ENCODE measurements at places on chromosomes 3 and 15.
A peak's percentile ranks its signal among the peaks of the same experiment; 100 is the strongest.

- peak; percentile 16 for DNase-seq
Observed at GRCh38 chr3:12897381-12898289, 56.3 kb upstream of the RPL32 start.

DNA sequence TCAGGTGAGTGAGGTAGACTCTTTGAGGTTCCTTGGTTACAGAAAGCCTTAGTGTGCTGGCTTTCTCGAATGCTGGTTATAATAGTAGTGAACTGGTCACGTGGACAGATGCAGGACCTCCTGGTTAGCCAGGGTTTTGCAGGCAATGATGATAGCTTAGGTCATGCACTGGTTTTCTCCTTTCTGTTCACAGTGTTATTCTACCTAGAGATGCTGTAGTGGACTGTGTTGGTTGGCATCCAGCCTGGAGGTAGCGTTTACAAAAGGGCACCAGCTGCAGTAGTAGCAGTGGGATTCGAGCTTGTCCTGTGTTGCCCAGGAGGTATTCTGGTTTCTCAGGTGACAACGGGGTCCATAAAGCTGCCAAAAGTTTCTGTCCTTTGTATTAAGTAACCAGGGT, 27.0 kb downstream of the PCCB start:
- DNase-seq: no peak

DNA sequence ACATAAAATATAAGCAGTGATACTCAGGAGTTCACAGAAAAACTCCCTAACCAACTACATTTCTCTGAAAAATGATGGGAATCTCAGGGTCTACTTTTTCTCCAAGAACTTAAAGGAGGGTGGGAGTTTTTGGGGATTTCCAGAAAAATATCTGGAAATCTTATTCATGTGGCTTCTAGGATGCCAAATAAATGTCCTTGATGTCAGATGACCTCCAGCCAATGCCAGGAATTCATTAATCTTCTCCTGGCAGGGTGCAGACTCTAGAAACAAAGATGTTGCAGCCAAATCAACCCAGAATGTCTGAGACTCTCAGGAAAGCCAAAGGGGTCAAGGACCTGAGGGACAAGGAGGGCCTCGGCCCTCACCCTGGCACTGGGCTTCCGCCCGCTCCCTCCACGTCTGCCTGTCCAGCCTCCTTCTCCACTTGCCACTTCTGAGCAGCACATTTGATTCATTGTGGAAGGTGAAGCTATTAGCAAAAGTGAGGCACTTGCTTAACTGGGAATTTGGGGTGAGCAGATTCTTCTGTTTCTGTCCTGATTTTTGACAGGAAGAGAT, 61.9 kb upstream of the HEG1 start:
- no peak for DNase-seq

DNA sequence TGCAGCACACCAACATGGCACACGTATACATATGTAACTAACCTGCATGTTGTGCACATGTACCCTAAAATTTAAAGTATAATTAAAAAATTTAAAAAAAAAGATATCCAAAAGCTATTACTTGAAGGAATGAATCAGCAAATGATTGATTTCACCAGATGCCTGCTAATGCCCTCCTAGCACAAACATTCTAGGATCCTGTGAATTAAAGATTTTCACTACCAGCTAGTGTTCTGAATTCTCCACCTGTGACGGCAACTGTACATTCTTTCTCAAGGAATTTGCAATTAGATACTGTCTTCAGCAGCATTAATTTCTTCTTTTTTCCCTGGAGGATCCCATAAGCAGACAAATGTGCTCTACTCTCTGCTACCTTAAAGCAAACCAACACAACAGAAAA, 694.9 kb downstream of the NTRK3 start:
- no peak for DNase-seq

DNA sequence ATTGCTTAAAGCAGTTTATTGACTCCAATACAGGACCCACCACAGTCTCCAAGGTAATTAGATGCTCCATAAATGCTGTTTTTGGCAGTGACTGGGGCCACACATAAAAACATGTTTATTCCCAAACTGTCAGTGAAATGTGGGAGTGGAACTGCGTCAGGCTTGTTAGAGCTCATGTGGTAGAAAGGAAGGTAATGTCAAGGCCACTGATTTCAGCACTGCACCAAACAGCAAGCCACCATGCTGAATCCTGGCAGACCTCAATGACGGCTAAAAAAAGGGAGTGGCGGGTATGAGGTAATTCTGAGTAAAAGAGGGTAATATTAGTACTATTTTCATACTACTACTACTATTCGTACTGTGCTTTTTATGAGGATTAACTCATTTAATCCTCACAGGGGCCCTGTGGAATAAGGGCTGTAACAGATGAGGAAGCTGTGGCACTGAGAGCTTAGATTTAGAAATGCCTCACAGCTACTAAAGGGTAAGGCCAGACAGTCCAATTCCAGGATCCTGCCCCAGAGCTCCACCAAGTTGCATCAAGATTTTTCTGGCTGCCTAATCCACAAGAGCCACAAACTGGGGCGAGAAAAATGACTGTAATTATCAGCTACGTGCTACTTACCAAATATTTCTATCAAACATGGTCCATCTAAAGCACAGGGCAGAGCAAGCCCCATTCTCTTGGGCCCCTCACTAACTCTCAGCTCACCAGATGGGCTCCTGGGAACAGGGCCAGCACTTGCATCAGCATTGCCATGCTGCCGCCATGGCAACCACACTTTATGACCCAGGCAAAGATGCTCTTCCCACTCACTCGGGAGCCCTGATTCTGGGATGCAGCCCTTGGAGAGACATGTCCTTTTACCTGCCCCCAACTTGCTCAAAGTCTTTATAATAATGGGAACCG, 83.6 kb upstream of the SPATA12 start:
- no peak for DNase-seq

GRCh38 chr3:165859061-165859460, 21.8 kb upstream of the BCHE start:
- DNase-seq: no peak

DNA sequence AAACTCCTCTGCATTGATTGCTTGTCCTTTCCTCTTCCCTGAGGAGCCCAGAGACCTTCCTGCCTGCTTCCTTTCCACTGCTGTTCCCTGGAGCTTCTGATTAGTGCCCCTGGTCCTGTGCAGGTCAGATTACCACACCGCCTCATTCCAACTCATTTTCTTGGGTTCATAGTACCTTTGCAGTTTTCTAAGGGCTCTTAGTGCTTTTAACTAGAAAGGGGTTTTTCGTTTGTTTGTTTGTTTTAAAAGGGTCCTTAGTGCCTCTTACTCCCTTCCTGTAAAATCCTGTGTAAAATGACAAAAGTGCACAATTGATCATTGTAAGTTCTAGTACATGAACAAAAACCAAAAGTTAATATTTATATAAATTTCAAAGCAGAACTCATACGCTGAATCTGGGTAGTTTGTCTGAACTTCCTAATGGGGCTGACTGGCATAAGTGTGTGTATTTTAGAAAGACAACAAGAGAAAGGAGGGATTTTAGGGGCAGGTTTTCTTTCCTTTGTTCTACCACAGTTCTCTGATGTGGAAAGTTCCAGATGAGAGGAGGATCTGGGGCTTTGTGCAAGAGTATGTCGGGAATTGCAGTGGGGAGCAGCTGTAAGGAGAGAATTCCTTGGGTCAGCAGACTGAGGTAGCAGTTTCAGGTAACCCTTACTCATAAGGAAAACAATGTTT, 30.6 kb downstream of the SNRK start:
- DNase-seq: no peak

DNA sequence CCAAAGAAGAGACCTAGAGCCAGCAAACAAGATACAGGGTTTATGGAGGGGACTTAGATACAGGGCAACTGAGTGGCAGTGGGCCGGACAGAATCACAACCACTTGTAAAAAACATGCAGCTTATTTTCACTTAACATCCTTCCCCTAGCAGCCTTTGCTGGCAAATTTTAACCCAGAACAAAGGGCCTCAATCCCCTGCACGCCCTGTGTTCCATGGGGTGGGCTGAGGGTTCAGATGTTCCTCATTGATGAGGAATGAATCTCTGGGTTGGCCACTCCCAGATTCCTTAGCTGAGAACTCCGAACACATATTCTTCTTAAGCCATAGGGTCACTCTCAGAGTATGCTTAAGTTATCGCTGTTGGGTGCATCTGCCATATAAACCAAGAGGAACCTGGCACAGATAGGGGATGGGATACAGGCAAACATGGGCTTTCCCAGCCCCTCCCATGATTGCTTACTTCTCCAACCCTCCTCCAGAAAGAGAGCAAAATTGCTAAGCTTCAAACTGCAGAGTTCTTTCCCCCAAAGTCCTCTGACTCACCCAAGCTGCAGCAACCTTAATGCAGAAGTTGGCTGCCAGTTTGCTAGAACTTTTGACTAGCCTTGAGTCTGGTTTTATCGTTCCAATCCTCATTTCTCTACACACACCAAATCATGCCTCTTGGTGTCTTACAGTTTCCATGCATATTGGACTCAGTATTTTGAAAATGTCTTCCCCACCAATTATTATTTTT, 146.9 kb downstream of the CD47 start:
- no peak for DNase-seq

DNA sequence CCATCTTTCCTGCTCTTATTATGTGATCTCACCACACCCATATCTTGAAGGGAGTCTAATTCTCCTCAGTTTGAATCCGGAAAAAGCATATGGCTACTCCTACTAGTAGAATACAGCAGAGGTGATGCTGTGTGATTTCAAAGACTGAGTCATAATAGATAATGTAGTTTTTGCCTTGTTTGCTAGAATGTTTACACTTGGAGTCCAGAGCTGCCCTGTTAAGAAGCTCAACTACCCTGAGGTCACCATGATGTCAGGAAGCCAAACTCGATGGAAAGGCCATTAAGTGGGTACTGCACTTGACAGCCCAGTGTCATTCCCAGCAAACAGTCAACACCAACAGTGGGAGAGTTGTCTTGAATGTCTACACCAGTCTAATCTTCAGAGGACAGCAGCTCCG, 56.9 kb downstream of the CD200R1L start:
- no peak for DNase-seq

DNA sequence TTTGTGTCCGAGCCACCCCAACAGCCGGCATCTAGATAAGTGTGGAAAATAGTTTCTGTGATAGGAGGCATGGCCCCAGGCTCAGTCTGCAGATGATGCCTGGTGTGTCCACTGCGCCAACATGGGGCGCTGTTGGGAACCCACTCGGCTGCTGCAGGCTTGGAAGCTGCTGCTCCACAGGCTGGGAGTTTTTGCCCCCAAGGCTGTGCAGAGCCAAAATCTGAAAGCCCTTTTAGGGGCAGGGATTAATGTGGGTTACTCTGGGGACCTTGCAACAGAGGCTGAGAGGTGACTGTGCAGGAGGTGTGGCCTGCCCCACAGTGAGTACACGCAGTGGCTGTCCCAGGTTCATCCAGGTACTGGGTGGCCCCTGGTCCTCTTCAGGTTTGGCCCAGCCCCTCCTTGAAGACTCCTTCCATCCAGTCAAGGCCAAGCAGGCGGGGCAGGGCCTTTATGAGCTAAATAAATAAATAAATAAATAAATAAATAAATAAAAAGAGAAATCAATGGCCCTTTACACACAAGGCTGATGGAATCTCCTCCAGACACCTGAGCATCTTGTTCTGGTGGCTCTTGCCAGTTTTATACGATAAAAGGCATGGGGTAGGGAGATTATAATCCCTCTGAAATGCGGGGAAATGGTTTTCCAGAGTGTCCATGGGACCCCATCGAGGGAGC, 73.8 kb downstream of the AAGAB start:
- DNase-seq: no peak

GRCh38 chr3:132290833-132291232, 26.4 kb upstream of the ACP3 start:
- DNase-seq: no peak

GRCh38 chr3:31974471-31974870, 6.6 kb downstream of the OSBPL10 start:
- no peak for DNase-seq

DNA sequence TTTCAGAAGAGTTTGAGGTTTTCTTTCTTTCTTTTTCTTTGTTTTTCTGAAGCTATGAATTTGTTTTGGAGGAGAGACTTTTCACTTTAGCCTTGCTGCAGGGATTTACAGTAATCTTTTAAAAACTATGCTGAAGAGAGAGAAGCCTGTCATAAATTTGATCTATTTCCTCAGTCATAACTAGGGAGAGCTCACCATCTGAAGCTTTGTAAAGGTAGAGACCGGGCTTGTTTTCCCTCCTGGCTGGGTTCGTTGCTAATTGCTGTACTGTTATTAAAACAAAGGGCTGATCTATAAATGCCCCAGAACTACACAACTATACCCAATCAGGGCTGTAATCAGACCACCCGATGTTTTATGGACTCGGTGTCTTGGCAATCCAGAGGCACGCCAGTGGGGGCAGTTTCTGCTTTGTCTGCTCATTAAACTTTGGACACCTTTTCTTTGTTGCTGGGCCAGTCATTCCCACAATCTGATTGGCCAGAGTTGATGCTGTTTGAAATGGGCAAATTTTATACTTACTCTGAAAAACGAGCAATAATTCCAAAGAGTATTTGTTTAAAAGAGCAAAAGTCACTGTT, 164.3 kb downstream of the CACNA1D start:
- DNase-seq: no peak

- peak; percentile 82 for DNase-seq
Observed at GRCh38 chr15:20356444-20356910, 185.1 kb downstream of the GOLGA6L6 start.

DNA sequence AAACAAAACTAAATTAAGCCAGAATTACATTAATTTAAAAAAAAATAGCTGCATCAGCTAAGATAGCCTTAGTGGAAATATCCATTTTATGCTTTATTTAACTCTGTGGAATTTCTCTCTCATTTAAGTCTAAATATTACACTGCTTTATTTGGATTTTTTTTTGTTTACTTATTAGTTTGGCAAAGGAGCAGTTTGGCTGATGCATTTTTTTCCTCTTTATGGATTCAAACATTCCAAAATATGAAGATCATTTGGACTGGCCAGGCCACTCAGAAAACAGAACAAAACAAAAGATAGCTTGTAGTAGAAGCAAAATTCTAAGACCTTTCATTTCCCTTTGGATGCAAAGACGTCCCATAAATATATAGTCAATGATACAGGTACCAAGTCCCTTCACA, 707.3 kb upstream of the UBE2E2 start:
- no peak for DNase-seq

- no peak for DNase-seq
Observed at GRCh38 chr15:45094358-45094730, 19.6 kb downstream of the DUOX2 start.

DNA sequence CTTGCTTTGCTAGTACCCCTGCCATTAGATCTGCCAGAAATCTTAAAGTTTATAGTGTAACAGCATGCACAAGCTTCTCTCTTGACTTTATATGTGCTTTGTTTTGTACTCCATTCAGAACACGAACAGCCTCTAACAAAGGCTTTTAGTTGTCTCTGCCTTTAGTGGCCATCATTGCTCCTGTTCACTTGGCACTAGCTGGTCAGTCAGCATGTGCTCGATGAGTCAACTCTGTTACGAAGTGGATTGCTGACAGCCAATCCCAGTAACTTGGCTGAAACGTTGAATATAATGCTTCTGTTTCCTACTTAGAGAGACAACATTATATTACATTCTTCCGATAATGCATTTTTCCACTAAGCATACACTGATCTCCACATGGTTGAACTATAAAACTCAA, 349.2 kb downstream of the NAALADL2 start:
- no peak for DNase-seq

GRCh38 chr3:112448939-112449338, 50.3 kb downstream of the BTLA start:
- no peak for DNase-seq

- no peak for DNase-seq
Observed at GRCh38 chr3:64763980-64764379, 76.2 kb upstream of the ADAMTS9 start.

GRCh38 chr3:102360183-102360860, 74.5 kb upstream of the ZPLD1 start:
- no peak for DNase-seq

GRCh38 chr3:119555309-119555735, 4.1 kb downstream of the CD80 start:
- DNase-seq: no peak

GRCh38 chr3:16945330-16945729, 60.6 kb downstream of the PLCL2 start:
- DNase-seq: no peak

Measured in CD4-positive, alpha-beta T cell treated with Interleukin-17A for 4 hours (primary cell).